ENCODE measurements at places on chromosomes 1 and 21.

DNA sequence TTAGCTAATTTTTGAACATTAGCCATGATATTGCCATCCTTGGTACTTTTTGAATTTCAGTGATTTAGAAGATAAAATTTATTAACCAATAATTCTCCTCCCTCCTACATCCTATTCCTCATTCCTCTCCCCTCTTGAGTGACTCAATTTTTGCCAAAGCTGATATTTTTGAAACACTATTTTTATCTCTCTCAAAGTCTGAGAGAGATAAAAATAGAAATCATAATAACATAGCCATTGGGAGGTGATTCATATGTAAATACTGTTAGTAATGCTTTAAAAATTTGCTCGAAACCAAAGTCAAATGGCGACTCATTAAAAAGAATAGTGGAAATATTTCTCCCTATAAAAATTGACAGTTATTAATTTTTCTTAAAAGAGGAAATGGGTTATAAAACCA is 97.4 kb downstream of the PATJ start:
- peak; percentile 55 for DNase-seq

- no peak for DNase-seq
These were observed 10.3 kb upstream of the LAD1 start for GRCh38 chr1:201409440-201409839.

GRCh38 chr1:199176713-199177112 is 537.9 kb downstream of the PTPRC start:
- no peak for DNase-seq

DNA sequence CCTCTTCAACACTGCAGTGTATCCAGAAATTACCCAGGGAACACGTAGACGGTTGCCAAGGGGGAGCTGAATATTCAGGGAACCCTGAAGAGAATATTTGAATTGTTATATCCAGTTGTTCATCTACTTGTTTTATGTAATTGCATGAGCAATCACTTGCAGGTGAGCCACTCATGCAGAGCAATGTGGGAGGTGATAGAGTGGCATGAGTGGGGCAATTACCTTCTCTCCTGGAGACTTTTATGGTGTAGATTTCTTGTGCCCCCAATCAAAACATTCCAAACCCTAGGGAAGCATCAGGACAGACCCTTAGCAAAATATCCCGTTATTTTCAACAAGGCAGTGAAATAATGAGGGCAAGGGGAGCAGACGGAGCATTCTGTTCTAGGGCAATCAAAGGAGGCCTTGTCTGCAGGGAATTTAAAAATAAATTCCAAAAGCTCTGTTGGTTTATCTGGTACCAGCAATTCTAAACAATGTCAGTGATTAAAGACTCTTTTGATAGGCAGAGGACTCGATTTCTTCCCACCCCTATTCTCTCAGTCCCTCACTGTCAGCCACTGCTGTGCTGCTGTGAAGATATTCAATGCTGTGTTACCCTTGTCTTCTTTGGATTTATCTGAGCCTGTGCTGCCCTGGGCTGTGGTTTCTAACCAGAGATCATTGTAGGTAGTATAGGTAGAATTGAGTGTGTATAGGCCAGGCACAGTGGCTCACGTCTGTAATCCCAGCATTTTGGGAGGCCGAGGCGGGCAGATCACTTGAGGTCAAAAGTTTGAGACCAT is 180.2 kb upstream of the MAP1LC3C start:
- DNase-seq, result no peak

- DNase-seq, result no peak
These were observed 20.0 kb downstream of the GLRX2 start for GRCh38 chr1:193085263-193085662.
